ENCODE measurements at places on chromosomes 11 and 22. TPM values are rescaled to one million over a fixed set of nuclear protein-coding genes. Genes with fewer than 3 reads are reported as not detected.

DNA sequence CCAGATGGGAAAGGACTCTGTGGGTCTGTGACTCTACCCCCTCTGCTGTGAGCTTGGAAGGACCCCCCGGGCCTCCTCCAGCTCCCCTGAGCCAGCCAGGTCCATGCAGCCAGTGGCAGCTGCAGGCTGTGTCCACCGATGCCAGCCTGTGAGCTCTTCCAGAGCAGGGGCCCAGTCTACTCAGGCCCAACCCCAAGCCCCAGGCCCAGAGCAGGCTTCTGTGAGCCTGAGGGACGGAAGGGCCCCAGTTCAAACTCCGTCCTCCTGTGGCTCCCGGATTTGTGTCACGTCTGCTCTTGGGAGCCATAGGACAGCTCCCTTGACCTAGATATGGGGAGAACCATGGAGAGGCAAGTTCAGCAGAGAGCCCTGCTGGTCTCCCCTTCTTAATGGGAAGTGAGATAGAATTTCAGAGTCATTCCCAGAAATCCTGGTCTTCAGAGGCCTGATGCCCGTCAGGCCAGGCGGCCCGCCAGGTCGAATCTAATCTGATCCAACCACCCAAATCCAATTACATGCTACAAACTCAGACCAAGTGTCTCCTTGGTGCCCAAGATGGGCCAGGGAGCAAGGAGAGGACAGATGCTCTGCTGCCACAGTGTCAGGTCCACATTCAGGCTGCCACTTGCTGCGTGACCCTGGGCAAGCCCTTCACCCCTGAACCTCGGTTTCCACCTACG is 75.1 kb downstream of the SCUBE1 start:
- no peak overlapping the region for H3K27ac ChIP-seq
- DNase-seq = no peak

GRCh38 chr11:74380746-74381439 is 17.3 kb downstream of the PGM2L1 start:
- no peaks in the 10 kb centered on the region for H3K4me1 ChIP-seq
- H3K4me3 ChIP-seq = no peak overlapping the region
- H3K27me3 ChIP-seq = no peaks in the 10 kb centered on the region
- peaks cover 2% of the 10 kb centered on the region for H3K36me3 ChIP-seq
- no peak overlapping the region for H3K27ac ChIP-seq

DNA sequence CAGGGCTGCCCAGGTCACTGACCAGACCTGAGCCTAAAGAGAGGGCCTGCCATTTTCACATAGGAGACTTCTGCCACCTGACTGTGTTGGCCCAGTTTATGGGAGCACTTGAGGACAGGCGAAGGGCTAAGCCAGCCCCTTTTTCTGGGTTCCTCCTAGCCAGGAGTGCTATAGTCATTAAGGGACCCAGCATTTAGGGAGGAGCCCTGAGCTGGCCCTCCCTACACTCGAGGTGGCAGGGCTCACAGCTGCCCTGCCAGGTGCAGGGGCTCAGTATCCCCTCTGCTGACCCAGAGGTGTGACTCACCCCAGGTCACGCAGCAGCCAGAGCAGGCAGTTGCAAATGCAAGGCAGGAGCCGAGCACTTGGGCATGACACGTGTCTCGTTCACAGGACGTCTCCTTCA is 86.3 kb upstream of the CRYBB3 start:
- H3K4me1 ChIP-seq = peaks cover 41% of the 10 kb centered on the region
- DNase-seq = no peak
- peaks cover 7% of the 10 kb centered on the region for H3K36me3 ChIP-seq
- H3K27ac ChIP-seq = peak overlapping the region; percentile 16
- no peaks in the 10 kb centered on the region for H3K27me3 ChIP-seq

DNA sequence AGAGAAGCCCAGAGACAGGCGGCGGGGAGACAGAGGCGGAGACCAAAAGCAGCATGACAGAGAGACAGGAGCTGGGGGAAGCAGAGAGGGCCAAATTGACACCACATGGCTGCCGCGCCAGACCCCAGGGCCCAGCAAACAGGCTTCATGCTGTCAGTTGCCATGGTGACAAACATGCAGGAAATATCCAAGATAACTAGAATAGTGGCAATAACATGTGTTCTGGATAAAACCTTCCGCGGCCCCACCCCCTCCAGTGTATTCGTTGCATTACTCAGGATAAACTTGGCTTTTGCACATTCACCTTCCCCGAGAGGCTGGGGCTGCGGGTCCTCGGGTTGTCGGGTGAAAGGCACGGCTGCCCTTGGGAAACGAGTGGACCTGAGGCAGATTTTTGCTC is 49.9 kb upstream of the CDON start:
- H3K4me3 ChIP-seq = no peak overlapping the region
- DNase-seq = no peak
- peaks cover 5% of the 10 kb centered on the region for H3K27me3 ChIP-seq
- H3K27ac ChIP-seq = no peak overlapping the region

DNA sequence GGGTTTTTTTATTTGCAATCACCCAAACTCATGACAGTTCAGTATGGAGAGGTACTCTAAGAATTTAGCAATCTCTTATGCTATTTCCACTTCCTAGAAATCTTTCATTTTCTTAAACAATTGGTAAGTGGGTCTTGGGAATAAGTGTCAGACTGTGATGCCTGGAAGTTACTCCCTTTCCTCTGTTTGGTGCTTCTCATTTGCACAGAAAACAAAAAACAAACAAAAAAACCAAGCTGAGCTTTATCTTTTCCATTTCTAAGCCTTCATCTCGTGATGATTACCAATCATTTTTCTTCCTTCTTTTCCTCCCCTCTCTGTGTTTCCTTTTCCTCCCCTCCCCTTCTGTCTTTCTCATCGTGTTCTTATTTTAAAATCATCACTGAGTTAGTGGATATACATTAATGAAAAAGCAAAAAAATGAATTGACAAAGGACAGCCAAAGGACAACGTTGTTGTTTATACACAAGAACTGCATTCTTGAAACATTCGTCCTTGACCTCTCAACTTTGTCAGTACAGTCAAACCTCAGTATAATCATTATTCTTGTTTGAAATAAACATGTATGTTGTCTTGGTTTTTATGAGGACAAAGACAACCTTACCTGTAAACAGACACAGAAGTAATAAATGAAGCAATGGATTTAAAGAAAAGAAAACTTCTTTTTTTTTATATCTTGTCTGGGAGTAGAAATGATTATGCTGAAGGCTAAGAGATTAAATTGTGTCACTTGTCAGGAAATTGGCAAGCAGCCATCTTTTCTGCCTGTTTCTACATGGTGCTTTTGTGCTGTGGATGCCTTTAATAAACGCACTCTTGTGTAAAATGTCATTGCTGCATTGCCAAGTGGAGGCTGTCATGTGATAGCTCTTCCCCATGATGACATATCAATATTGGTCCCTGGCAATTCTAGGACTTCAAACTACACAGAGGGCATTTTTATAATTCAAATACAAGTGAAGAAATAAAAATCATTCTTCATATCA is 803.2 kb upstream of the CCDC90B start:
- H3K27ac ChIP-seq = no peak overlapping the region
- H3K4me3 ChIP-seq = no peak overlapping the region
- no peaks in the 10 kb centered on the region for H3K27me3 ChIP-seq
- no peaks in the 10 kb centered on the region for H3K36me3 ChIP-seq
- DNase-seq = no peak

- H3K27me3 ChIP-seq = no peaks in the 10 kb centered on the region
- H3K27ac ChIP-seq = no peak overlapping the region
- H3K4me3 ChIP-seq = no peak overlapping the region
- peaks cover 20% of the 10 kb centered on the region for H3K4me1 ChIP-seq
Measured at GRCh38 chr11:78192911-78193351, 4.2 kb downstream of the USP35 start.

DNA sequence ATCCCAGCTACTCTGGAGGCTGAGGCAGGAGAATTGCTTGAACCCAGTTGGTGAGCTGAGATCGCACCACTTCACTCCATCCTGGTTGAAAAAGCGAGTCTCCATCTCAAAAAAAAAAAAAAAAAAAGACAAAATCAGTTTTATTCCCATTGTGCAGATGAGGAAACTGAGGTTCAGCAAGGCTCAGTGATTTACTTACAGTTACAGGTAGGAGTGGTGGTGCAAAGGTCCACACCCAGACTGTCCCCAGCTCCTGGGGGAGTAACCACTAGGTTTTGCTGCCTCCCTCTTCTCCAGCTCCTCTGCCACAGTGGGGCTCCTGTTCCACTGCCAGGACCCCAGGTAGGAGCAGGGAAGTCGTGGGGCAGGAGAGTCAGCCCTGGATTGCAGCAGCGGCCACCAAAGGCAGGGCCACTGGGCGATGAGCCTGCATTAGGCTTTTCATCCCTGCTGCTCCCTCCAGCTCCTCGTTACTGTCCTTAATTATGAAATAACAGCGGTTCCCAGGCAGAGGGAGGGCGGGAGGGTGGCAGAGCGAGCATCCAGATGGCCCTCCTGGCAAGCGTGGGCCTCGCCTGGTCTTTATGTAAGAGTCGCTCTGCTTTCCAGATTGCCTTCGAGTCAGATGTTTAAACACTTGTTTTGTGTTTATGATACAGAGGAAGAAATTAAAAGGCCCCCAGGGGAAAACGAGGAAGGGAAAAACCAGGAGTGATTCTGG is 15.5 kb upstream of the RASD2 start:
- no peaks in the 10 kb centered on the region for H3K4me1 ChIP-seq
- no peak overlapping the region for H3K4me3 ChIP-seq
- H3K36me3 ChIP-seq = no peaks in the 10 kb centered on the region
- H3K27me3 ChIP-seq = peaks cover 24% of the 10 kb centered on the region

DNA sequence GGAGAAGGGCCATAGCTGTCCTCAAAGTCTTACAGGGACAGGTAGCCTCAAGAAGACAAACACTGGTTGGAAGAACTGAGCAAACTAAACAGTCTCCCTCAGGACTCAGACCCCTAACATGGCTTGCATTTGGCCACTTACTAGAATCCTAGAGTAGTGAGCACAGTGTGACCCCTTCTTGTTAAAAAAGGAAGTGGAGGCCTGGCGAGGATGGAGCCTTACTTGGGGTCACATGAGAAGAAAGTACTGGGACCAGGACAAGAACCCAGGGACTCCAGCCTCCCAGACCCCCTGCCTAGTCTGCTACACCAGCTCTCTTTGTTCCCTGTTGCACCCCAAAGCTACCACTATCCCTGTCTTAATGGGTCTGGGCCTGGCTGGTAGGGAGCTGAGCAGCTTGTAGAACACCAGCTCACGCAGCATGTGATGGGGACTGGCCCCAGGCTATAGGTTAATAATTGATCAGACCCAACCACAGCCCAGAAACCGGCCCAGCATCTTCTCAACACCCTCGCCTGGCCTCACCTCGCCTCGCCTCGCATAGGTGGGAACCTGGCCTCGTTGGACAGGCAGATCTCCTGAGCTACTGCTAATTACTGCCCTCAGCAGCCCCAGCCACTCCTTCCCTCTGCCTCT is 17.6 kb downstream of the DGAT2 start:
- peaks cover 21% of the 10 kb centered on the region for H3K4me1 ChIP-seq
- H3K27me3 ChIP-seq = peaks cover 3% of the 10 kb centered on the region
- H3K36me3 ChIP-seq = no peaks in the 10 kb centered on the region
- peak overlapping the region; percentile 49 for H3K27ac ChIP-seq

DNA sequence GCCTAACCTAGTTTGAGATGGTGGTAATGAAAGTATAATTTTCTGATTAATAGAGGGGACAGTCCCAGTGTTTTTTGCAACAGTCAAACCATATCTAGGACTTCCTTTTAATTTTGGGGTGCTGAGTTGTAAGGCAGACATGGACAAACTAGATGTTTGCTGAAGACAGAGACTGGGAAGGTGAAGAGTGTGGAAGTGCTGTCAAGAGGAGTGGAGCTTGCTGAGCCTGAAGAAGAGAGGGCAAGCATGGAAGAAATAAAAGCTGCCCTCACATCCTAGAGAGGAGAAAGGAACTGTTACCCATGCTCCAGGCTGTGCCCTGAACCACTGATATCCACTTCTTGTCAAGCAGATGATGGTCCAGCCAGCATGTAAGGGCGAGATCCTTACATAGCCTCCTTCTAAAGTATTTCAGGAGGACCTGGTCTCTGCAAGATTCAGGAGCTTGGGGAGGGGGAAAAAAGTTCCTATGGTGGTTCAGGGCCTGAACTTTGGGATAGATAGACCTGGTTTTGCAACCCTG is 51.4 kb downstream of the PRR5L start:
- H3K27ac ChIP-seq = no peak overlapping the region
- no peaks in the 10 kb centered on the region for H3K36me3 ChIP-seq
- no peaks in the 10 kb centered on the region for H3K27me3 ChIP-seq
- no peak for DNase-seq

GRCh38 chr22:44389181-44389580 is 76.4 kb upstream of the SHISAL1 start:
- H3K27me3 ChIP-seq = peaks cover 30% of the 10 kb centered on the region

MMP1 gene
- total RNA-seq = 0.24 TPM

Data from progenitor cell of endocrine pancreas (in vitro differentiated cells).